ENCODE measurements at places on chromosomes 7 and 10.

- no peak for DNase-seq
These were observed 84.3 kb downstream of the TCERG1L start for GRCh38 chr10:131227163-131227740.

DNA sequence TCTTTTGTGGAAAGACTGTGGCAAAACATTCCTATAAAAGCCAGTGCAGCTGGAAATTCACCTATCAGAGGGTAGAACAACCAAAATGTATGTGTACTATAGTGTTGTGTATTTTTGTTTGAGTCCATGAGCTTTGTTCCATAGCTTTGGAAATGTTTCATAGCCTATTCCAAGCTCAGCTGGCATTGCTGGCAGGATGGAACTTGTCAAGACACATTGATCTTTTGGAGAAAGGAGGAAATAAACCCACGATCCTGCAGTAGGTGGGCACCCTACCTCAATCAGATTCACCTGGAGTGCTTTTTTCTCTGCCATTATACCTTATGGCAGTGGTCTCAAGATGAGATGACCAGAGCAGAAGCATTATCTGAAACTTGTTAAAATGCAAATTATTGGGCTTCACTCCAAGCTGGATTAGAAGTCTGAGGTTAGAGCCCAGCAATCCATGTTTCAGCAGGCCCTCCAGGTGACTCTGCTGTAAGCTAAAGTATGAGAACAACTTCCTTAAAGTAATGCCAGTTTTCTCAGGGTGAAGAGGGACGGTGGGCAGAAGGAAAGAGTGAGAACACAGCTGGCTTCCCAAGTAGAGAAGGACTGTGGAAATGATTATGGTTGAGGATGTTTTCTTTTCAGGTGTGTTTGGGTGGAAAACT, 30.3 kb upstream of the CDK1 start:
- DNase-seq, result no peak

GRCh38 chr7:12884033-12884432, 196.6 kb downstream of the ARL4A start:
- no peak for DNase-seq

DNA sequence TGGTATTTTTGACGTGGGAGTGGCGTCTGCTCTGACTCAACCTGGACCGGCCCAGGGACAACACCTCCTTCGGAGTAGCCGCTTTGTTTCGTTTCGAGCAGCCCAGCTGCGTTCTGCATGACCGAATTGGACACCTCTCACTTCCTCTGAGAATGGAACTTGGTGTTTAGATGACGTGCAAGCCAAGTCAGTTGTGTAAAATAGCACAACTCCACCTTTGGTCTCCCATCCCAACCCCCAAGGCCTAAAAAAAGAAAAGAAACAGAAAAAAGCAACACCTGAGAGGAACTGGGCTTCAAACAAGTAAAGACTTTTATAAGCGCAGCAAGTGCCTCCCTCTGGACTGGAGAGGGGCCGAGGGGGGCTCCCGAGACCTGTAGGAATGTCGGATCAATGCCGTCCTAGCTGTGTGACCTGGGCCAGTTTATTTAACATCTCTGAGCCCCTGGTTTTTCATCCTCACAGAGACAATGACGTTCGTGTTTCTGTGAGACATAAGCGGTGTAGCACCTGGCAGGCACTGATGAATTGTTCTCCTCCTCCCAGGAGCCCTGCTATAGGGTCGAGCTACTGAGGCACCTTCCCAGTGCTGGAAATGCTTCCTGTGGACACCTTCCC, 52.0 kb upstream of the SMNDC1 start:
- DNase-seq, result peak; percentile 48

GRCh38 chr7:49001610-49002033, 77.3 kb downstream of the CDC14C start:
- peak; percentile 9 for DNase-seq

DNA sequence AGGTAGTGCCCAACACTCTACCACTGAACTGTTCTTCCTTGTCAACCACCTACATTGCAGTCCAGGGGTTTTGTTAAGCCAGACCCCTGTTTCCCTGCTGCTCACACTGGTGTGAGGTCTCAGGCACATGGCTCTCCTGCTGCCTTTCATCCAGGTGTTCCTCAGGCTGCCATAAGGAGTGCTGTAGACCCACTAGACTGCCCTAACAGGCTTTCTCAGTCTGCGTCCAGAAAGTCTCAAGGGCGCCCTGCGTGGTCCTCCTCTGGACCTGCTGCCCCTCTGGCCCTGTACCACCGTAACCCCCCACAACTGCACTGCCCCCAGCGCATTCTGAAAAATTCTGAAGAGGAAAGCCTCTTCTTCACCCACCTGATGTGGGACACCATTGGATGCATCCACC, 225.7 kb upstream of the ANKRD30A start:
- no peak for DNase-seq

- DNase-seq, result peak; percentile 61
These were observed 30.4 kb downstream of the LEP start for GRCh38 chr7:128271471-128271941.

GRCh38 chr7:71220210-71220695, 88.3 kb downstream of the GALNT17 start:
- no peak for DNase-seq

DNA sequence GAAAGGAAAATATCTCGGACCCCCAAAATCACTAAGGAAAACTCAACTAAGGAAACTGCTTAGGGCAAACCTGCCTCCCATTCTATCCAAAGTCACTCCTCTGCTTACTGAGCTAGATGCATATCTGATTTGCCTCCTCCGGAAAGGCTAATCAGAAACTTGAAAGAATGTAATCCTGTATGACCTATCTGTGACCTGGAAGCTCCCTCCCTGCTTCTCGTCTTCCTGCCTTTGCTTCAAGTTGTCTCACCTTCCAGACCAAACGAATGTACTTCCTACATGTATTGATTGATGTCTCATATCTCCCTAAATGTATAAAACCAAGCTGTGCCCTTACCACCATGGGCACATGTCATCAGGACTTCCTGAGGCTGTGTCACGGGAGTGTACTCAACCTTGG, 58.1 kb upstream of the SEC61G start:
- DNase-seq, result no peak

- no peak for DNase-seq
These were observed 86.9 kb downstream of the JAZF1 start for GRCh38 chr7:28093623-28094232.

DNA sequence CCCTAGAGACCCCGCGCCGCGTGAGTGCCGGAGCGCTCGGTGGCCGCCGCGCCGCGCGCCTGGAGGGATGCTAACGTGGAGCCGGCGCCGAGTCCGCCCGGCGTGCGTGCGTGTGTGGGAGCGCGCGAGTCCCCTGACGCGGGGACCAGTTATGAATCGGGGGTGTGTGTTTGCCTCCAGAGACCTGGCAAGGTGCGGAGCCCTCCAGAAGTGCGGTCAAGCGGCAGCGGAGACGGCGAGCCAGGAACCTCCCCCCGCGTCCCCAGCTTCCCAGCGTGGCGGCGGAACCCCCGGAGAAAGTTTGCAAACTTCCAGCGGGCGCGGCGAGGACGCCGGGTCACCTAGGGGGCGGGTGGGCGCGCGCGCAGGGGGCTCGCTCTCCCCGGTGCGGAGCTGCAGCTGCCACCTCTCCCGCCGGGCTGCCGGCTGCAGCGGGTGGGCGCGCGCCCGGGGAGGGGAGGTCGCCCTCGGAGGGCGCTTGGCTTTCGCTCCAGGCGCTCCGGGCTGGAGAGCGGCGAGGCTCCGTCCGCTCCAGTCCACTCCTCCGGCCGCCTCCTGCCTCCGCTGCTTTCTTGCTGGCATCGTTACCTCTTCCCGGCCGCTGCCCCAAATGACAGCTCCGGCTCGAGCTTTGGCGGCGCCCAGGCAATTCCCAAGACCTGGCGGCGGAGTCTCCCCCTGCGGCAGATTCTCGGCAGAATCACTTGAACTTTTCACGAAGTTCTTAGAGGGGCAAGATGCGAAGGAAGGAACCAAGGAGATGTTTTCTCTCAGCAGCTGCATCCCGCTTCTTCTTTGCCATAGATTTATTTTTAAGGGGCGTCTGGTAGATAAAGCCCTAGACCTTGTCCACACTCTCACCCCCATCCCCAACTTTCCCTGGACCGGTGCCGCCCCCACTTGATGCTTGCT, 2.3 kb upstream of the CREB5 start:
- peak; percentile 86 for DNase-seq

GRCh38 chr10:7625836-7626235, 40.9 kb downstream of the ITIH5 start:
- no peak for DNase-seq

GRCh38 chr7:127396184-127396583, 3.7 kb upstream of the ZNF800 start:
- DNase-seq, result no peak

- no peak for DNase-seq
These were observed 2.4 kb downstream of the CD36 start for GRCh38 chr7:80640846-80641245.

DNA sequence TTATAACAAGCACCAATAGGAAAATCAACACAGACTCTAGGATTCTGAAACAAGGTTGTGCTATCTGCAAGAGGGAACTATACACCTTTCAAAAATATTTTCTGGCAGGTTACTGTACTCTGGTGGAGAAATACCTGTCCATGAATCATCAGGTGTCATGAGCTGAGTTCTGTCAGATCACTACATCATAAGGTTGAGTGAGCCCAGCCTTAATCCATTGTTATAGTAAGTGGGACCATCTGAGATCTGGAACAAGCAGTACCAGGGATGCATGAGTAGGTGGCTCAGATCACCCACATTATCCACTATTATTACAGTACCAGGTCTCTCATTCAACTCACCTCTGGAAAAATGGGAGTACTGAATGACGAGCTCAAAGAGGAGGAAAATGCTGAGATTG, 212.4 kb downstream of the DGKI start:
- no peak for DNase-seq

All from right kidney (tissue), 9 donors.